Brain pericyte (primary cell): ENCODE measurements at places on chromosomes 2 and 18.
A peak's percentile ranks its signal among the peaks of the same experiment; 100 is the strongest.

GRCh38 chr18:3179430-3180089, 40.2 kb downstream of the MYOM1 start:
- no peak for DNase-seq

DNA sequence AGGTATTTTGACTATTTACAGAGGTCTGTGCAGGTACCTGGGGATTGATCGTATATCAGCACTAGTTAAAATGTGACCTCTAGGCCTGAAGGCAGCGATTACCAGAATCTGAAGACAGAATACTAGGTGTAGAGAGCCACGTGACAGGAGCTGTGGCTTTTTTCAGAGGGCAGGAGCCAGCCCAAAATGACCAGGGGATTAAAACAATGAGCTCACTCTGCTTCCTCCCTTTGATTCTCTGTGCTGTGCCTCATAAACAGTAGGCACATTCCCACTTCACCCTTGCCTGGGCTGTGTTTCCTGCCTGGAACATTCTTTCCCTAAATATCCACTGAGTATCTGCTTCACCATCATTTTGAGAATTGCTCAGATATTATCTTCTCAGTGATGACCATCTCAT, 15.2 kb downstream of the ITGAV start:
- no peak for DNase-seq

DNA sequence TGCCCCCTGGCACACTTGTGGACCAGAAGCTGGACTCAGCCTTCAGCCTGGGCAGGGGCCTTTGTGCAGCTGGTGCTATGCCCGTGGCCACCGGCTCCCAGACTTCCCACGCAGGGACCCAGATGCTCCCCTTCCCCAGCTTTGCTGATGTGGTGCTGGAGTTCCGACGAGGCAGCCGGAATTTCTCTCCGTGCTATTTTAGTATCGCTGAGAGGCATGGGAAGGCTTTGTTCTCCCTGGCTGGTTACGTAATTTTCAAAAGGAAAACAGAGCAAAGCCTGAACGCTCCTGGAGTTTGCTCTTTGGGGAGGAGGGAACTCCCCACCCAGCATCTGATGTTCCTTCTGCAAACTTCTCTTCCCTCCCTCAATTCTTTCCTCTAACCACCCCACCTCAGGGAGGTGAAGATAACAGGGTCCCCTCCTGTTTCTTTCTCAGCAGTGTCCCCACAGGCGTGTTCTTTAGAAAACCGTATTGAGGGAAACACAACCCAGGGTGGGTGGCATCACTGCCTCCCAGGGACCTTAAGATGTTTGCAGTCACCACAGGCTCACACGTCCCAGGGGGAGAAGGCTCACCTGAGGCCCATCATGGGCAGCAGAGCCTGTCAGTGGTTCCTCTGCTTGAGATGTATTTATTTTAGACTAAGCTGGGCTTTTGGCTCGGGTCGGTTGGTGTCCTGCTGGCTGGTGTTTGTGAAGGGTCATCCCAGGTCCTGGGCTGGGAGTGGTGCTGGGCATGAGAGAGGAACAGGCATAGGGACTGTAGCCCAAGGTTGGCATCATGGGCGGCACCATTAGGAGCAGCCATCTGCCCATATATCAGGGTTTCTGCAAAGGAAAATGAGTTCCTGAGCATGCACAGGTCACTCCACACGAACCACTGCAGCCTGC, 95.0 kb downstream of the MAPK4 start:
- no peak for DNase-seq

DNA sequence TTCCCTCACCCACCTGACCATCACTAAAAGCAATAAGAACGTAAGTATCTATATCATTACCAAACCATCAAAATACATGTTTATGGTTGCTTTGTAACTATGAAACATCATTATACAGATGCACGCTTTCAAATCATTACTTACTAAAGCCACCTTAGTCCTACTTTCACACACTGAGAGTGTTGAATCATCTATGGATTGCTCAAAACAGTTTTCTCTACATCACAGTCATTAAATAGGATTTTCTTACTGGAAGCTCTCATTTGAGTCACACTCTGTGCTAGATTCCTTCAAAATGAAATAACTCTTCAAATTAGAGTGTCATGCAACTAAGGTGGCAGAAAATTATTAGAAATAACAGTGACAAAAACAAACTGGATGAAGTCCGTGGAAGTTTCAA, 878.4 kb downstream of the CPS1 start:
- no peak for DNase-seq

DNA sequence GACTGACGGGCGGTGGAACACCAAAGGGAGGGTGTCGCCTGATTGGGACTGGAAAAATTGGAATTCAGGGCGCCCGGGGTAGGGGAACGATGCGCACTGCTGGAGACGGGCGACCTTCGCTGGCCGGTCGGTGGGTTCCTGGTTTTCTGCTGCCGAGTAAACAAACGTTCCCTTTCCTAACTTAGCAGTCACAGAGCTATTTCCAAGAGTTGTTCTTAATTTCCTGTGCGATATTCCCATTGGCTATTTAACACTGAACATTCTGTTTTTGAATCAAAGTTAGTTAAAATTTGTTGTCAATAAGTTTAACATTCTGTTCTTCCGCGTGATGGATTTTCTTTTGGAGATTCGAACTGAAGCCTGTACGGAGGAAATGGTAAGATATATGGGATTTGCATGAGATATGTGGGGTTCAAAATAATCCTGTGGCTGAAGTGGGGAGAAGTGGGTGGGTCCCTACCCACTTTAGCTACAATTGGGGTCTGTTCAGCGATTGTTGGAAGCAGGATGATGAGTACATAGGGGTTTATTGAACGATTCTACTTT, 862 bp downstream of the C18orf54 start:
- DNase-seq = no peak

- DNase-seq = no peak
These were observed 101.0 kb downstream of the GPD2 start for GRCh38 chr2:156537141-156537540.

GRCh38 chr2:180376066-180376465, 369.0 kb upstream of the CWC22 start:
- DNase-seq = no peak

DNA sequence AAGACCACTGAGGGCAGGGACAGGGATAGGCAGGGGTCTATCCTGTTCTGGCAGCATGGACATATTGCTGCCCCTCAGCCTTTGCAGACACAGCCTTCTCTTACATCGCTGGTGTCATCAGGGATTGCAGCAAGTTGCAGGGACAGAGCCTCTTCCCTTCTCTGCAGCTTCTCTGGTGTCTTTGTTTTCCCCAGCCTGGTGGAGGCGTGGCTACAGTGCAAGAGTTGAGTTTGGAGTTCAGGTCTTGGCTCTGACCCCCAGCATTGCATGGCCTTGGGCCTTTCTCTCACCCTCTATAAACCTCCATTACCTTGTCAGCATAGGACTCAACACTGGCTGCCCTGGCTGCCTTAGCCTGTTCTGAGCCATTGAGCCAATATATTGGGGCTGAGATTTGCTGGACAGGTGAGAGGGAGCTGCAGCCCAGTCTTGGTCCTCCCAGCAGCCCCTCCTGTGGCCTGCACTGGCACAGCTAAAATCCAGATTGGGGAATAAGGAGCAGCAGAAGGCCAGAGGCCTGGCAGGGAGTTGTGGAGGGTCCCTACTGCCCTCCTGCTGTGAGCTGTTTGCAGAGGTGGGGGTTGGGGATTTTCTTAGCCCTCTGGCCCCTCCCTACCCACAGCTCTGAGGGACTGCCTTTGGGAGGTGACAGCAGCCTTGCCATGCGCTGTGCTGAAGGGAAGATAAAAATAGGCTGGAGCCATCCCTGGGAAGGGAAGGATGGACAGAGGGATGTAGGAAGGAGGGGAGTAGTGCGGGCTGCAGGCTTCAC, 22.8 kb downstream of the EHD3 start:
- DNase-seq = no peak

GRCh38 chr2:218229851-218230250, 12.9 kb downstream of the ARPC2 start:
- no peak for DNase-seq

DNA sequence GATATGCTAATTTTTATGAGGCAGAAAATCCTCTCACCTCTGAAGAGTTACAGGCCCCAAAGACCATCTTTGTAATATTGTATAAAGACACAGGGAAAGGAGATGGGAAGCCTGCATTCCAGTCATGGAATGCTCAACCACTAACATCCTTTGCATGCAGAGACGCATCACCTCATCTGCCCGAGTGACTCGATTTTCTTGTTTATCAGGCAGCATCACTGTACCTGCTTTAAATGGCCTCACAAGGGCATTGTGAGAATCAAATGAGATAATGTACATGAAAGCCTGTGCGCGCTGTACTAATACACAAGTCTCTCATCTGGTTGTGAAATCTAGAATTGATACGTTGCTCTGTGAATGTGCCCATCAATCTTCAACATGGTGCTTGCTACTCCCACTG, 10.2 kb upstream of the TMEM247 start:
- DNase-seq = no peak

- no peak for DNase-seq
These were observed 33.0 kb downstream of the KCNIP3 start for GRCh38 chr2:95329891-95330793.

GRCh38 chr2:20188201-20188600, 36.7 kb downstream of the SDC1 start:
- no peak for DNase-seq

DNA sequence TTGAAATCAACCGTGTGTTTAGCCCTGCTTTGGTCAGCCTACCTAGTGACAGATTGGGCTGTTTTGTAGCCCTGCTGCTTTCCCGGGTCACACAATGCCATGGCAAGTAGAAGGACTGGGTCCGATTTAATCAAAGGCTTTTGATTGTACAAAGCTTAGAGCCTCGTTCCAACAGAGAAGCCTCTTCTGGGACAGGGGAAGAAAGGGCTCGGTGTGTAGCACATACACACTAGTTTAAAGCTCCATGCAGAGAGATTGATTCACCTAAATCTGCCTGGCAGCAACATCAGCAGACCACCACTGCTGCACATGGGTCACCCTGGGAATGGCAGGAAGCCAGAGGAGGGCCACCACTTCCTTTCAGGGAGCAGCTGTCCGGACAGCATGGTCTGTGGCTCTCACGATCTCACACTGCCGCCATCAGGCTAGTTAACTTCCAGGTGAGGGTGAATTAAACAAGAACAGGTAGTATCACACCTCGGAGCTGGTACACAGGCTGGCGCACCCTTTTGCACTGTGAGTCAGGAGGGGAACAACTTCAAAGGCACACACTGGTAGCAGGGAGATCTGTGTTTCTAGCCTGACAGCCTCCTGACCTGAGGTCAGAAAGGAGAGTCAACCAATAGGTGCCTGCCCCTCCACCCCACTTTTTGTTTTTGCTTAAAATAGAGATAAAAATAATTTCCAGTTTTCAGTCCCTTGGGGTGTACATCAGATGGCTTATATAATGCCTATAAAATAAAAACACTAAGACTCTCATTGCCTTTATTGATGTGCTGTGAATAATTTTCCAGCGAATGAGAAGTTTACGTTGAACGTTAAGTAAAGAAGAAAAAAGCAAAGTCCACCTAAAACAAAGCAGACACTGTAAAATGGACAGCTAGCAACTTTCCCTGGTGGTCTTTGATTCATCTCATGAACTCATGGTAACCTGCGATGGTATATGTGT, 108.5 kb downstream of the CDCA7 start:
- DNase-seq = no peak

DNA sequence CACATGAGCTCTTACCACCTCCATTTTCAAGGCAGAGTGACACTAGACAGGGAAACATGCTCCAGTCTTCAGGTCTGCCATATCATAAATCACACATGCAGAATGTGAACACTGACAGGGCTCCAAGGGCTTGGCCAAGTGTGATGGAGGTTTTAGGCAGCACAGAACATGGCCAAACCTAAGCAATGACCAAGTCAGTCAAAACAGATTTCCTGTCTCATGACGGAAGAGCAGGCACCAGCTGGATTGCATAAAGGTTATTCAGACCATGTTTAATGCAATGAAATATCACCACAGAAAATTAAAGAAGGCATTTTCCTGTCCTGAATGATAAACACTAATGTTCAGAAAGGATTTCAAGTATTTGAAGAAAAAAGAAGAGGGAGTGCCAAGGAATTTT, 72.5 kb downstream of the SUMO1 start:
- DNase-seq = no peak

- DNase-seq = no peak
These were observed 131.6 kb upstream of the FN1 start for GRCh38 chr2:215567504-215567903.

DNA sequence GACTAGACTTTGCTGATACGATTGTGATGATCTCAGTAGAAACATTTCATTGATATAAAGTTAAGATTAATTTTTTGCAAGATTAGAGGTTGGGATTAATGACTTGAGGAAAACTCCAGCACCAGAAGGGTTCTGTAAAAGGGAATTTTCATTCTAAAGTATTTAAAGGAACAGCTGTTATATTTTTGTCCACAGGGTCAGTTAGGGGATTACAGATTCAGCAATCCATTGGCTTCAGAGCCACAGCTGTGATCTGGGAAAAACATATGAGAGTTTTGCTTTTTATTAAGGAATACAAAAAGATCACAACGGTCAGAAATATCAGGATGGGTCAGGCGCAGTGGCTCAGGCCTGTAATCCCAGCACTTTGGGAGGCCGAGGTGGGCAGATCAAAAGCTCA, 19.6 kb upstream of the REV1 start:
- no peak for DNase-seq

DNA sequence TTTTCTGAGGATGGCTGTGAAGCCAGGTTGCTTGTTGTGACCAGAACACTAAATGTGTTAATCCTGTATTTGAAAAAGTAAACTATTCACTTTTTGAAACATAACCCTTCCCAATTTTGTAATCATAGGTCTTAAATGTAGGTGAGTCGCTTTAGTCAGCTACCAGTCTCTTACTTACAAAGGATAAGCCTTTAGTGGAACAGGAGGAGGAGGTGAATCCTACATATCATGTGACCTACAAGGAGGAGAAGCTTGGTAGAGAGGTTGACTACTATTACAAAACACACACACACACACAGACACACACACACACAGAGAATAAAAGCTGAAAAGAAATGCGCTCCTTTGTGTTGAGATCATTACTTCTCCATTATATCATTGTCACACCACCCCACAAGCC, 59.9 kb upstream of the SPAG16 start:
- no peak for DNase-seq

DNA sequence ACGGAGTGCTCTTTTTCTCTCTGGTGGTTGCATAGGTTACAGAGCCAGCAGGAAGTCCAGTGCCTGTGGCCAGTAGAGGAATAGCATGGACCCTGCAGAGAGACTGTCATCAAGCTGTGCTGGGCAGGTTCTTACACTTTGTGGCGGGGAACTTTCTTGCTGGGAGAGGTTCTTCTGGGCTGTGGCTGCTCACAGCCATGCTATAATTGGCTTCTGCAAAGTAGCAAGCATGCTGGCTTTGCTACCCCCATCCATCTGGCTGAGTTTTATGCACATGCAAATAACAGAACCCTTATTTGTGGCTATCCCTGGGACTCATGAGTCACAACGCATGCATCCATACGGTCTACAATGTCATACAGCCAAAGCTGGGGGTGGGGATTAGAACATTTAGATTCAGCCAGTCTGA, 68.9 kb downstream of the PLCL1 start:
- DNase-seq = peak; percentile 44

DNA sequence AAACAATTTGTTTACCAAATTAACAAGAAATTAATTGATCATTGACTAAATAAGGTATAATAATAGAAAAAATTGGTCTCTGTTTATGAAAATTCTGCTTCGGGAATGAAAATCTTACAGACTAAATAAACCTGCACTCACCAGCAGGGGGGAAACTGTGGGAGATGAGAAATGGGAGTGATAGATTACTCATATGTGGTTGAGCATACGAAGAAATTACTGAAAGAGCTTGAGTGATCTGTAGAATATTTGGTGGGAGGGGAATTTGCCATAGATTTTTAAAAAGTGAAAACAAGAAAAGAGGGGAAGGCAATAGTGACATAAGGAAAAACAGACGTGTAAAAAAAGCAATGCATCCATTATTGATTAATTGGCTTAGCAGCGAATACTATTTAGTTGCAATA, 2.2 kb downstream of the HMSD start:
- no peak for DNase-seq

- no peak for DNase-seq
These were observed 165.3 kb downstream of the TNS1 start for GRCh38 chr2:217837530-217837929.
